A549 (cell line): ENCODE measurements at places on chromosomes 1 and 21. TPM values are rescaled to one million over a fixed set of nuclear protein-coding genes. Genes with fewer than 3 reads are reported as not detected.

DNA sequence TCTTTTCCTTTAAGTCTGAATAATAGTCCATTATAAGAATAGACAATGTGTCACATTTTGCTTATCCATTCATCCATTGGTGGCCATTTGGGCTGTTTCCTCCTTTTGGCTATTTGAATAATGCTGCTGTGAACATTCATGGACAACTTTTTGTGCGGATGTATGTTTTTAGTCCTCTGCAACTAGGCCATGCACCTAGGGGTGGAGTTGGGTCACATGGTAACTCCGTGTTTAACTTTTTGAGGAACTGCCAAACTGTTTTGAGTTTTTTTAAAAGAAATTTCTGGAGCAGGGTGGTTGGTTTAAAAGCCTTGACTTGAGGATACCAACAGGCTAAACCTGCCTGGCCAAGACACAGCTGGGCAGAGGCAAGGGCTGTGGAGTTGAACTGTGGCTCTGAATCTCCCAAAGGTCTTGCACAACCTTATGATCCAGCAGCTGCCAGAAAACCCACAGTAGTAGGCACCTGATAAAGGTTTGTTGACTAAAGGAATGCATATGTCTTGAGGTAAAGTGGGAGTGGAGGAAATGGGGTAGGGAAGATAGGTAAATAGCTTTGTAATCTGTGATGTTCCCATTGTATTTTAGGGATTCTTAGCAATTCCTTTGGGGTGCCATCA, 5.6 kb upstream of the RPTN start:
- DNase-seq = no peak

DNA sequence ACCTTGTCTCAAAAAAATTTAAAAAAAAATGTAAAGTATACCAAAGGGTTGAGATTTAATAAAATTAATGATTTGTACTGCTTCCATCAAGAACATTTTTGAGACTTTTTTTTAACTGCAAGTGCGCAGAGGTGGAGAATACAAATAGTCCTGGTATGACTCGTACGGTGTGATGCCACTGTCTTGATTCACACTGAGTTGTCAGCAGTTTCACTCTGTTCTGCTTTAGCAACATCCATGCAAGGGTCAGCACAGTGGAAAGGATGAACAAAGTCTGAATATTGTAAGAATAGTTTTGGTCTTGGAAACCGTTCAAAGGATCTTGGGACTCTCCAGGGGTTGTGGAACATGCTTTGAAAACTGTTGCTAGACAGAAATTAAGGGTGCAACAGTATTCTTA, 40.2 kb downstream of the EXO1 start:
- no peak for DNase-seq

OR6P1 gene
- not detected in 3 replicates for polyA plus RNA-seq

DNA sequence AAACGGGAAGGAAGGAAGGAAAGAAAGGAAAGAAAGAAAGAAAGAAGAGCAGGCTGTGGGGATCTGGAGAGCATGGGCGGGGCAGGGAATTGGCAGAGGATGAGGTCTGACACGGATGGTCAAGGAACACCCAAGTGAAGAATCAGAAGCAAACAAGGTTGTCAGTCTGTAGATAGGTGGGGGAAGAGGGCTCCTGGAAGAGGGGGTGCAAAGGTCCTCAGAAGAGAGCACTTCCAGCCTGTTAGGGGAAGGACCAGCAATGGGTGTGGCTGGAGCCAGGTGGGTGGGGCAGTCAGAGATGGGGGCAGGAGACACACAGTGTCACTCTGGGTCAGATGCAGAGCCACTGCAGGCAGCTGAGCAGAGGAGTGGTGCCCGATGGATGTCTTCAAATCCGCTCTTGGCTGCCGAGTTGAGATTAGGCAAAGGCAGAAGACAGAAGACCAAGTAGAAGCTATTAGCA, 11.0 kb upstream of the PLA2G2C start:
- no peak for DNase-seq

- no peak for DNase-seq
Observed at GRCh38 chr1:34842952-34843371, 16.6 kb downstream of the SMIM12 start.

DNA sequence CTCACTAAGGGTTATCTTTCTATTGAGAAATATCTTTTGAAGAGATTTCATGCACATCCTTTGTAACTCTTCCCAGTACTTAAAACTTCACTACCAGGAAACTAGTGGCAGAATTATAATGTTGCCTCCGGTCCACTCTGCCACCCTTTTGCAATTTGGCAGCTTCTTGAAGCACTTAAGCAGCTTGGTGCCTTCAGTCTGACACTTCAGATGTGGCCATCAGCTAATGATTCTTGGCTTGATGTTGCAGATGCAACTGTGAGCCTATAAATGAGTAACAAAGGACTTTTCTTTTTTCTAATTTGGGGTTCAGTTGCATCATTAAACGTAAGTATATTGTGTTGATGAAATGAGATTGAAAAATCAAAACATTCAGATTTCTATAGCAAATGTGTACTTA, 187.5 kb upstream of the C21orf91 start:
- DNase-seq = no peak

GRCh38 chr1:65615859-65616258, 176.8 kb upstream of the PDE4B start:
- DNase-seq = no peak

SLFNL1 gene
- polyA plus RNA-seq = 0.03 to 0.05 TPM (median 0.04 TPM) in 3 replicates

DNA sequence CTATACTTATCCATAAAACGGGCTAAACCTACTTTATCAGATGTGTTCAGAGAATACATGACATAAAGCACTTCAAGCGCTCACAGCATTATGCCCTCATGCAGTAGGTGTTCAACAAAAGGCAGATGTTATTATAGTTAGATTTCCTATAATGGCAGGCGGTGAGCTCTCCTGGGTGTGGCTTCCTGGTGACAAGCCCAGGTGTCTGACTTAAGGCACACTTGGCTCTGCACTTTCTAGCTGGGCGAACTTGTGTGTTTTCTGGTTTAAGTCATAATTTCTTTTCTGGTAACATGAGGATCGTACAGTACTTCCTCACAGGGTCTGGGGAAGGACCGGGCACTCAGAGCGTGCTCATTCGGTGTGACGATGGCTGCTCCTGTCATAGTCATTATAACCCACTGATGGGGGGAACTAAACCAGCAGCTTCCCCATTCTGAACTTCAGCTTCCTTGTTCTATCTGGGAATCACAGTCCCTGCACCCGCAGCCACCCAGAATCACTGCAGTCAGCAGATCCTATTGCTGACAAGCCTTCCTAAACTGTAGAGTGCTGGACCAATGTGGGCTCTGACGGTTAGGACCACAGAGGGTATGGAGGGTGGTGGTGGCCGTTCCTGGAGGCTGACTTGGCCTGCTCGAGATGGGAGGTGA, 52.8 kb downstream of the IGSF21 start:
- DNase-seq = no peak

DNA sequence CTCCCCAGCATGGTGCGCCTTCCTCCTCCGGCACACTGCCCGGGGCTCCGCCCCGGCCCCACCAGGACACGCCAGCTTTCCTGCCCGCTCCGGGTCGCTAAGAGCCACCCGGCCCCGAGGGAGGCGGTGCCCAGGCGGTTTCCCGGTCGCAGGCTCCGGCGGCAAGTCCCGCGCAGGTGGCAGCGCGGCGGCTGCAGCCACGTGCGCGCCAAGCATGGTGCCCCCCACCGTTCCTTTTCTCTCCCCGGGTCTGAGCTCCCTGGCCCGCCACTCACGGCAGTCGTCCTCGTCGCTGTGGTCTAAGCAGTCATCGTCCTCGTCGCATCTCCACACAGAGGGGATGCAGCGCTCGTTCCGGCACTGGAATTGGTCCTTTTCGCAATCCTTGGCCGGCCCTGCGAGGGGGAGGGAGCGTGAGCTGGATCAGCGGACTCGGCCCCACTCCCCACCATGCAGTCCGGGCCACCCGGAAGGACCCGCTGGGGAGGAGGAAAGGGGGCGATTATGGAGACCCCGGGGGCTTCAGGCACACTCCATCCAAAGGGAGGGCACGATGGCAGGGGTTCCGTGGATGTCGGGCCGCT, 1.2 kb downstream of the LRP8 start:
- peak; percentile 29 for DNase-seq

- no peak for DNase-seq
Observed at GRCh38 chr1:165253818-165254254, 102.7 kb downstream of the LMX1A start.

GRCh38 chr1:60942291-60942690, 140.1 kb upstream of the NFIA start:
- DNase-seq = no peak

- DNase-seq = no peak
Observed at GRCh38 chr1:90834354-90834885, 117.3 kb upstream of the BARHL2 start.

DNA sequence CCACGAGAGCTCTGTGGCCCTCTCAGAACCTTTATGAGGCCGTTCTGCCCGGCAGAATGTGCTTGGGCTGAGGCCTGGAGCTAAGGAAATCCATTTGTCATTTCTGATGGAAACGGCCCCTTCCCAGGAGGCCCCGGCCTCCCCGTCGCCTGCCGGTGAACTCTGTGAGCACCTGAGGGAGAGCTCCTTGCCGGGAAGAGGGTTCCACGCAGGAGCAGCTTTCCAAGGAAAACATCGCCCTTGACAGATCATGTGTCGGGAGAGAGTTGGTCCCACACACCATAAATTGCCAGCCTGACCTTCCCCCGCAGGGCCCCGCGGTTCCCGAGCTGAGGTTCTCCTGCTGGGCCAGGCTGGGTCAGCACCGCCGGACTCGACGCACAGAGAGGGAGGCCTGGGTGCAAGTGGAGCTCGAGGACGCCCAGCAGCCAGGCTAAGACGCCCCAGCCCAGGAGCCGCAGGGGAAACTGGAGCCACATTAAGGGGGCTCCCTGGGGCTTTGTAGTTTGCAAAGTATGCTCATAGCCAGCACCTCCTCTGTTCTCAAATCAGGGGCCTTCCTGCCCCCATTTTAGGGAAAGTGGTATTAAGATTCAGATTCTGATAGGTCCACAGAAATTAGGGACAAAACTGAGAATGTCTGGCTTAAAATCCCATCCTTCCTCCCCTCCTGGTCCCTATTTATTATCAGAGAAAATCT, 239.5 kb downstream of the FOXD2 start:
- no peak for DNase-seq

ZBTB37 gene
- polyA plus RNA-seq = 1.0 to 1.3 TPM (median 1.1 TPM) in 3 replicates

NCAM2 gene
- not detected in 3 replicates for polyA plus RNA-seq

DNA sequence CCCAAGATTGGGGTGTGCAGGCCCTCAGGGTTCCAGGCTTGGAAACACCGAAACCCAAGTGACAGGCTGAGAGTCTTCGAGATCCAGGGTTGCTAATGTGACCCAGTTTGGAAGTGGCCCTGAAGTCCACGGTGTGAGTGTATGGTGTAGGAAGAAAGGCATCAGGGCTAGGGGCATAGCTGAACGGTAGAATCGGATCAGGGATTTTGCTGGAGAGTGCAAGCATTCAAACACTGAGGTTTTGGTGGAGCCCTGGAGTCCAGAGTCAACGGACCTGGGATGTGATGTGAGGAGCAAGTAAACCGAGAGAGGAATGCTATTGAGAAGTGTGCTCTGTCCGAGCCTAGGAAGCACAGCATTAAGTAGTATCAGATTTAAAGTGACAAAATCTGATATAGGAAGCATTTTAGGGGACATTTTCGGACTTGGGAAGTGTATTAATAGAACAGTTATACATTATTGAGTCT, 958 bp downstream of the NFYC start:
- DNase-seq = peak; percentile 21

- DNase-seq = peak; percentile 28
Observed at GRCh38 chr1:44294588-44295007, 60.5 kb downstream of the ERI3 start.

- no peak for DNase-seq
Observed at GRCh38 chr1:18104546-18105100, 3.0 kb upstream of the IGSF21 start.

- DNase-seq = no peak
Observed at GRCh38 chr1:242712248-242712647, 187.8 kb upstream of the PLD5 start.

- DNase-seq = no peak
Observed at GRCh38 chr1:231171623-231172197, 9.9 kb downstream of the TRIM67 start.

- no peak for DNase-seq
Observed at GRCh38 chr1:66412704-66413103, 121.2 kb upstream of the SGIP1 start.

GRCh38 chr21:39048574-39048973, 134.7 kb downstream of the PSMG1 start:
- DNase-seq = no peak

FBXO2 gene
- 14.3 to 35.2 TPM (median 31.2 TPM) in 3 replicates for polyA plus RNA-seq

- DNase-seq = no peak
Observed at GRCh38 chr1:227401562-227402342, 83.5 kb upstream of the CDC42BPA start.
